ENCODE measurements at places on chromosomes 7 and 10.

DNA sequence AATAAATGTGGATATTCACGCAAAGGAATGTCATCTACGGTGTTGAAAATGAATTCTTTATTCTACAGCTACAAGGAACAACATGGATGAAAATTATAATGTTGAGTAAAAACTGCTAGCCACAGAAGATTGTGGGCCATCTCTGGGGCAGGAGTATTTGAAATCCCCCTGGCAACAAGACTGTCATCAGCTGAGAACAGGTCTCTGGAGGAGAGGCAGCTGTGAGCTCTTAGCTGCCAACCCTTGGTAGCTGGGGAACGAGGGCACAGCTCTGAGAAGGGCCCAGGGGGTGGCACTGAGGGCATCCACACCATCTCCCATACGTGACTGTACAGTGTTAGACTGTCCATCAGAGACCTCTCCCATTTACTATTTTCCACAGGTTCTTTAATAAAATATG lies 340.1 kb upstream of the MGMT start:
- no peak for DNase-seq

- DNase-seq, result peak; percentile 82
Observed at GRCh38 chr10:59709395-59710125, at the start of gene SLC16A9. TSS of gene SLC16A9 (minus strand) at chr10:59709850. CDS start at chr10:59684291, 25,559 bp downstream.

DNA sequence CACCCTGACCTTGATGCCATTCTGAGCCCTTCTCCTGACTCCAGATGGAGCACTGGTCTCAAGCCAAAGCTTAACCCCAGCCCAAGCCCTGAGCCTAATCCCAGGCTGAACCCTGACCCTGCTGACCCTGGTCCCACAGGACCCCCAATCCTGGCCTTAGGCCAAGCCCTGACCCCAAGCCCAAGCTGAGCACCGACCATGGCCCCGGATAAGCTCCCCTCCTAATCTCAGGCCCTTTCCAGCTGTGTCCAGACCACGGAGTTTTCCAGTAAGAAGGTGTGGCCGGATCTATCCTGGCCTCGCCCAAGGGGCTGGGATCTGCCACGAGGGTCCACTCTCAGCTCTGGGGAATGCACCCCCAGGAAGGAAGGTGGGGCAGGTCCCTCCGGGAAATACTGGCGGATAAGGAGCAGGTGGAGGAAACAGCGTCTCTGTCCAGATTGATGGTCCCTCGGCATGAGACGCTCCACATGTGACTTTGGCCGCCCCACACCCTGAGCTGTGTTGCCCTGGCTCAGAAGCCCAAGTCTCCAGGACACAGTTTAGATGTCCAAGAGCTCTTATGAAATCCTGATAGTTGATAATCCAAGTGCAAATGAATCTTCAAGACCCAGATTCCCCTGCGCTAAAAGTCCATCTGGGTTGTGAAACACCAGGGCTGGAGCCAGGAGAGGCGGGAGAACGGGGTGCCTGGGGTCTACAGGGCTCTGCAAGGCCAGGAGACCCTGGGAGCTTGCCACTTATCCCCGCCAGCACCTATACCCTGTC lies 10.4 kb downstream of the ELN start:
- DNase-seq, result peak; percentile 55

DNA sequence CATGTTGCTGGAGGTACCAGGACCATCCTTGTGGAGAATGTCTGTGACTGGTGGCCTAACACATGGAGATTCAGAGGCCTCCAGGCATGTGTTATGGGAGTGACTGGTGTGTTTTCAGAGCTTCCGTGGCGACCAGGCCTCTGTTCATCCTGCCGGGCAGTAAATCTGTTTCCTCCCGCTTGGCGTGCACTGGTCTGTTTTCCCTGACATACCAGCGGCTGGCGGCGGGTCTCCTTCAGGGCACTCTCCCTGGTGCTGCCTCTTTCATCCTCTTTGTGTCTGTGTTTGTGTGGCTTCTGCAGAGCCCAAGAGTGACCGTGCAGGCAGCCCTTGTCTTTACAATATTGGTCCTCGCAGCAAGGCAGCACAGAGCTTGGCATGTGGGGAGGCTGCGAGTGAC lies 385.1 kb upstream of the MKI67 start:
- DNase-seq, result no peak

- DNase-seq, result no peak
Observed at GRCh38 chr7:41183741-41184140, 519.1 kb downstream of the INHBA start.

DNA sequence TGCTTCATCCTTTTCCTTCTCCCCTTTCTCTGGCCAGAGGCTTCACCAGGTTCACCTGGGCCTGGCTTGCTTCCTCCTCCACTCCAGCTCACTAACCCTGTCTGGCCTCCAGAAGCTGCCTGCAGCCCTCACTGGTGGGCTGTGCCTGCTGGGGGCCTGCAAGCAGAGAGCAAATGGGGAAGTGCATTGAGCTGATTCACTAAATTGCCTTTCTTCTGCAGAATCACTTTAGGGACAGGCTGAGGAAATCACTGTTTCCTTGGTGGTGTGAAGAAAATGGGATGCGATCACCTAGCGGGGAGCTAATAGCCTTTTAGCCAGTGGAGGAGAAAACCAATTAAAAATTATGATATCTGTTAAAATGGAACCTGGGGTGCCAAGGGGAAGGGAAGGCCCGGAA lies 3.0 kb downstream of the RET start:
- no peak for DNase-seq

- no peak for DNase-seq
Observed at GRCh38 chr10:124385627-124386185, 33.0 kb downstream of the OAT start.

DNA sequence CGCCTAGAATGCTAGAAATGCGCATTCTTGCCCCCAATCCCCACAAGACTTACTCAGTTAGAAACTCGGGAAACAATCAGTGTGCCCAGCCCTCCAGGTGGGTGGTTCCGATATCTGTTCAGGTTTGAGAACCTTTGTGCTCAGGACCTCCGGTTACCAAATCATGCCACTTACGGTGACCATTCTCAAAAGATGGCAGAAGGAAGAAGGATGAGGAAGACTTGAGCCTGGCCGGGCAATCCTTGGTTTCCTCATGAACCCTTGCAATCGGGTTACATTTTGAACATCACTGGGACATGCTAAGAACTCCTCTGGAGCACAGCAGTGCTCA lies 52.1 kb downstream of the RBM17 start:
- no peak for DNase-seq

GRCh38 chr7:73366990-73367389 lies 39.0 kb downstream of the FKBP6 start:
- DNase-seq, result no peak

GRCh38 chr10:69043931-69044531 lies 43.9 kb upstream of the SRGN start:
- no peak for DNase-seq

GRCh38 chr10:6601246-6601805 lies 21.2 kb upstream of the PRKCQ start:
- no peak for DNase-seq

GRCh38 chr10:53909791-53910190 lies 891.2 kb downstream of the PCDH15 start:
- DNase-seq, result no peak

DNA sequence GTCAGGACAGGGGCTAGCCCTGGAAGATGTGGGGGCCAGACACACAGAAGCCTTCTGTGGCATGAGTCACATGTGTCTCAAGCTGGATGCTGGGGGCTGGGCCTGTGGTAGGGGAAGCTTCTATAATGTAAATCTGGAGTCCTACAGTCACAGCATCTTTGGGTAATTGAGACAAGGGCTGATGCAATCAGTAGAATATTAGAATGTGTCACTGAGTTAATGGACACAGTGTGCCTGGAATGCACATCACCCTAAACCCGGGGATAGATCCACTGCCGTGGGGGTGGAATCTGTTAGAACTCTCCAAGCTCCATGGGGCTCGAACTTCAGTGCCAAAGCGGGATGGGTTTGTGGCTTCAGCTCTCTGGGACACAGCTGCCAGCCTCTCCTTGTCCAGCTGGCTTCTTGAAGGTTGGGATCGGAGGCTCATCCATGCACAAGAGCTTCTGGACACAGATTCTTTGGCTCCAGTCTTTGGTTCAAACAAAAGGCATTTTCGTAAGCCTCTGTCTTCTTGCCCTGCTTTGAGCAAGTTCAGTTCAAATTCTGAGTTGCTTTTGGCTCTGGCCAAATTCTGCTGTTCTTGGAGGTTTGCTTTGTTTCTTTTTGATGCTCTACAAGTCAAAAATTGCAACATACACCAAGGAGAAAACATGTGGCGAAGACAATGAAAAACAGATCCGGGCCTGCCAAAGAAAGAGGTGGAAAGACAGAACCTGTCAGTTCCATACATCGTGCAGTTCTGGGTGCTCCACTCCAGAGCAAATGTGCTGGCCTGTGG lies 194.8 kb upstream of the ZNF32 start:
- DNase-seq, result peak; percentile 89

DNA sequence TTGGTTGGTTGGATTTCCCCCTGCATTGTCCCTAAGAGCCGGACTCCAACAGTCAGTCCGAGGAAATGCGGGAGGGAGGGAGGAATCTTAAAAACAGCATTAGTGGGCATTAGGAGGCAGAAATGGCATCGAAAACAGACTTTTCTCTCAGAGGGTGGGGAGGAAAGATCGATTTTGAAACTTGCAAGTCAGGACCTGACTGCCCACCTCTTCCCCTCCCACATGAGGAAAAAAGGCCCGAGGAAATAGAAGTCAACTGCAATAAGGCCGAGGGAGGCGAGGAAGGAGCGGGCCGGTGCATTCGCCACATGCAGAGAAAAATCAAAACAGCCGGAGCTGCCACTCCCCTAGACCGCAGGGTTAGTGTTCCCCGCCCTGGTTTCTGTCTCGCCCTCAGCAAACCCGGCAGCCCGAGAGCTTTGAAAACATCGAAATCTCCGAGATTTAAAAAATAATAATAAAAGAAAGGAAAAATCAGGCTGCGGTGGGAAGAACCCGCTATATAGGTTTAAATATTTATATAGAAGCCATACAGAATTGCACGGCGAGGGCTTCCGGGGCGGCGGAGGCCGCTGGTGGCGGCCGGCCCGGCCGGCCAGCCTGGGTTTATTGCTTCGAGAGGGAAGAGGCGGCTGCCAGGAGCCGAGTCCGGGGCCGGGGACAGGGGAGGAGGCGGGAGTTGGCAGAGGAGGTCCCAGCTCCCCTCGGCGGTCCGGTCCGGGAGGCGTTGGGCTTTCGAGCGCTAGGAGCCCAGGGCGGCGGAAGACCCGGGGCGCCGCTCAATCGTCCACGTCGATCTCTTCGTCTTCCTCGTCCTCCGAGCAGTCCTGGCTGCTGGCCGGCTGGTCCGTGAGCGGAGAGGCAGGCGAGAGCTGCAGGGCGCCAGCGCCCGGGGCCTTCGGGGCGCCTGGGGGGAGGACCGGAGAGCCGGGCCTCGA lies 2.5 kb downstream of the LBX1 start:
- DNase-seq, result no peak

DNA sequence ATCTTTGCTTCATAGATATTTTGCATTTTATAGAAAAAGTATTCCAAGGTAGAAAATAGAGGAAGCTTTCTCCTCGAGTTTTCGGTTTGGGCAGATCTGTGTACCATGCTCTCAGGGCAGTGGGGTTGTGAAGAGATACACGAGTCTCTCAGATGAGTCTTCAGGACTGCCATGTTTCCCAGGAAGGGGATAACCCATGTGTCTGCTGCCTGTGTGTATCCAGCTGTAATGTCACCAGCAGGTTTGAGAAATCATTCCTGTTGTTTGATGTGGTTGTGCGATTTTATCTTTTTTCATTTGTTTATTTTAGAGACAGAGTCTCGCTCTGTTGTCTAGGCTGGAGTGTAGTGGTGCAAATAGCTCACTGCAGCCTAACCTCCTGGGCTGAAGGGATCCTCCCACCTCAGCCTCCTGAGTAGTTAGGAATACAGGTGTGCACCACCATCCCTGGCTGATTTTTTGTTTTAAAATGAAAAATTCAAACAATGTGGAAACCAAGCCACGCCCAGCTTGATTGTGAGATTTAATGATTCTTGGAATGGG lies 48.9 kb downstream of the SNX10 start:
- DNase-seq, result no peak

GRCh38 chr7:71612911-71613310 lies 481.0 kb downstream of the GALNT17 start:
- peak; percentile 90 for DNase-seq

DNA sequence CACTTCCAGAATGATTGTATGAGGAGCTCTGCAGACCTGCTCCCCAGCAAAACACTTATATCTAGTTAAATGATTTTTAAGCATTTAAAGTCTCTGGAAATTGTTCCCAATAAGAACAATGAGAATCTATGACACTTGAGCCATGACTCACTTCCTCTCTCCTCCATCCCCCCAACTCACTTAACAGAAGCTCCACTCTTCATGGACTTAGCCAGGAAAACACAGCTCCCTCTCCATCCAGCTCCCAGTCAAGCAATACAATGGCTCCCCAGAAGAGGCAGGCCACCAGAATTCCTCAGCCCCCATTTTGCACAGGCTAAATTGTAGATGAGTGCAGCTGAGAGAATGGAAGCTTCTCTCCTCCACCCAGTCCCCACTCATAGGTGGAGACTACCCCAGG lies 27.0 kb downstream of the AOC1 start:
- peak; percentile 12 for DNase-seq

GRCh38 chr10:129523723-129524316 lies 56.8 kb downstream of the MGMT start:
- no peak for DNase-seq

DNA sequence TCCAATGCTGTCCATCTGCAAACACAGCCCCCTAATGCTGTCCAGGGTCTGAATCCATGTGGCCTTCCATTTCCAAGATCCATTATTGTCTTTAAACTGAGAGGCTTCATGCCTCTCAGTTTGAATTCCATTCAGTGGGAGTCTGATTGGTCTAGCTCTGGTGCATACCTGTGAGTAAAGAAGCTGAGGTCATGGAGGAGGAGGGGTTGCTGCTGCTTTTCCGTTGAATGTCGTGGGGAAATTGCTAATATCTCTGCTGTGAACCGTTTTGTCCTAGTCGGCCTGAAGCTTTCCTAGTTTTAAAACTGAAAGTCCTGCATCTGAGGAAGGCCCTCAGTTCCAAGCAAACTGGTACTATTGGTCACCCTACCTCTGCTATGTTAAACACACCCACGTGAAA lies 17.7 kb downstream of the SH2D4B start:
- DNase-seq, result no peak

GRCh38 chr7:121924269-121925186 lies 51.6 kb downstream of the PTPRZ1 start:
- DNase-seq, result no peak

DNA sequence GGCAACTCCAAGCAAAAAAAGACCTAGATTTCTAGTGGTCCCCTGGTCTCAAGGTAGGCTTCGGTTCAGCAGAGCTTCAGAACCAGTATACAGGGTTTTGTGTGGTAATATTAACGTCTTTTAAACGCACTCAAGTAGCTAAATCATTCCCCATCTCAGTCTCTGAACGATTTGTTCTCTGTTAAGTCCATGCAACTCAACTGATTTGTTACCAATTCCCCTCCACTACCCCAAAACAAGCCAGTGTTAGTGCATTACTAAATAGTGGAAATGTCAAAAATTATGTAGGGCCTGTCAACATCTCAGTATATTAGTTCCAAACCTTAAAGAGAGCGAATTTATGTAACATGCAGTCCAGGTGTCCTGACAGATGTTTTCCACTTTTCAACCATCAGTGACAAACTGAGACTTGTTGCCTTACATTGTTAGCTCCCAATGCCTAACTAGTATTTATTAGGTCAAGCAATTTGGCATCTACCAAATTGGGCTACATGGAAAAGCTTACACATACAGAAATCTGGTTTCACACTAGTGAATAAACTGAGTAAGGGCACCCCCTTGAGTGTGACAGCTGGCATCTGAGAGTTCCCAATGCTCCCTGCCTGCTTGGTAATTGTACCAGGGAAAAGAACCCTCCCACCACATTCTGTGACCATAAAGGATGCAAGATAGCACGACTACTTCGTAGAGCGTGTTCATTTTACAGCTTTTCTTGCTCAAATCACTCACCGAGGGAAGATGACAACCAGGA lies 12.2 kb downstream of the HNRNPA2B1 start:
- no peak for DNase-seq
